ENCODE measurements at places on chromosomes 5 and 9.

DNA sequence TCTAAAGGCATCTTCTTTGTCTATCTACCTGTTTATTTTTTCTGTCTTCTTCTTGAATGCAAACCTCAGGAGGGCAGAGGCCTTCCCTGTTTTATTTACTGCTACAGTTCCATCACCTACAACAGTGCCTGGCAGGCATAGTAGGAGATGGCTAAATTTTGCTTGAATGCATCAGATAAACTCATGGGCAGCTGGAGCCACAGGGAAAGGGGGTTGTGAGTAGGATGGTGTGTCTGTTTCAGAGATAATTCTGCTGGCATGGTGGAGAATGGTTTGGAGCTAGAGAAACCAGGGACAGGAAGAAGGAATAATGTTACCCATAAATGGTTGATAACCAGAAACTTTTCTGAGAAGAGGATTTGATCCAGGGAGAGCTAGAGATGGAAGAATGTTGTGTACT lies 189.8 kb upstream of the BRINP1 start:
- no peak for DNase-seq

DNA sequence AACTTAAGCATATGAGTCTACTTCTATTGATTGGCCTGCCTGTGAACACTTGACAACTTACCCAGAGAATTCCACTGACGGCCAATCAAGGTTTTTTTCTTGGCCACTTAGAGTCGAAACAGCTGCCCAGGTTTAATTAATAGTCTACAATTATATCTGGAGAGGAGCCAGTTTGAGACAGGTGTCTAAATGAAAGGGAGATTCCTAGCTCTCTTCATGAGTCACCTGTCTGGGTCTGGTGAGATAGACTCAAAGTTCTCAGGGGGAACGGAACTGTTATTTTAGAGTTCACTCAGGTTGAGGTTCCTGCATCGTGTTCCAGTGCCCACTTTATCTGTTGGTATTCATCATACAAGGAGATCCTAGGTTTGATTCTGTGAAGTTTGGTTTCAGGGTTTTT lies 111.0 kb downstream of the CD180 start:
- DNase-seq: no peak

DNA sequence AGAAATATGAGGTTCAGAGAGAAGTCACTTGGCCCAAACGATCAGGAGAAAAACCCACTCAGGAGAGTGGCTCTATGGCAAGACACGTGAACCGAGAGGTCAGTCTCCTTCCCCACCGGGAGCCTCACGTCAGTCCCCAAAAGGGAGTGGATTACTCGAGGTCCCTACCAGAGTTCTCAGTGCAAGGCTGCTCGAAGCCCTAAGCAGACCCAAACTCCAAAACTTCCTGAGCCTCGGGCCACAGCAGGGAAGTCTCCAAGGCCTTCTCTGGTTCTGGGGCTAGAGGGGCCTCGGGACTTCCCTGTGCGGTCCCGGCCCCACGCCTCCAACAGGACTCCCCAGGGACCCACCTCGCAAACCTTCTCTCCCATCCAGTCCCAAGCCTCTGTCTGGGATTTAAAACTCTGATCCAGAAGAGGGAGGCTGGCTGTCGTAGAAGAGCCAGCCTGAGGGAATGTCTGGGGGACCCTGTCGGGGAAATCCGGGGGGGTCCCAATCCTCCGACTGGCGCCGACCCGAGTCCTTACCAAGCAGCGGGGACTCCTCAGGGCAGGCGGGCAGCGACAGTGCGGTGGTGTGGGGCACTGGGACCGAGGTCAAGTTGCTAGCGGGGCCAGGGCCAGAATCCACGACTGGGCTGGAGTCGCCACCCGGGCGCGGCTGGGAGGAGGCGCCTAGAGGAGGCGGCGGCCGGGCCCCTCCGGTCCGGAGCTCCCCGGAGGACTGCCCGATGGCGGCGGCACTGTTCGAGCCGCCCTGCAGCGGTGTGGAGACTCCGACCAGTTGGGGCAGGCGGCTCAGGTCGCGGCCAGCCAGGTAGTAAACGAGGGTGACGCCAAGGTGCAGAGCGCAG lies 679 bp downstream of the B4GALT1 start:
- no peak for DNase-seq

DNA sequence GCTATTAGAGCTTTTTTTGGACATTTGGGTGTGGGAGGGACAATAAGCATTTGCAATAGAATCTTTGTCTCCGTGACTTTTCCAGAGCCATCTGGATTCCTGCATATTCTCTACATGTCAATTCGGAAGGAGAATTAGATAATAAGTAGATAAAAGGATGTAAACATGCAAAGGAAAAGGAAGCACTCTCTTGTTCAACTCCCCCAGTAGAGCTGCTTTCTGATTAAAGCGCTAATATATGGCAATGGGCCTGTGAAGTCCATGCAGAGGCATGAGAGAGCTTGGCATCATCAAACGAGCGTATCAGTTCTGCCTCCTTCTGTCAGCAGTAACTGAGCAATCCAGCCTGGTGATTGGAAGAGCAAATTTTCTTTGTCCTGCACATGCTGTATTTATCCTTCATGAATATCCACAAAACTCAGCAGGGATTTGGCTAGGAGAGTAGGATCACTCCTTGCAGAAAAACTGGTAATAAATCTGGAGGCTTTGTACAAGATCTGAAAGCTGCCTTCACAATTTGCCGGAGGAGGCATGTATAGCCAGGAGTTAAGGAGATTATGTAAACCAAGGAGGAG lies 1752.9 kb downstream of the MAT2B start:
- no peak for DNase-seq

DNA sequence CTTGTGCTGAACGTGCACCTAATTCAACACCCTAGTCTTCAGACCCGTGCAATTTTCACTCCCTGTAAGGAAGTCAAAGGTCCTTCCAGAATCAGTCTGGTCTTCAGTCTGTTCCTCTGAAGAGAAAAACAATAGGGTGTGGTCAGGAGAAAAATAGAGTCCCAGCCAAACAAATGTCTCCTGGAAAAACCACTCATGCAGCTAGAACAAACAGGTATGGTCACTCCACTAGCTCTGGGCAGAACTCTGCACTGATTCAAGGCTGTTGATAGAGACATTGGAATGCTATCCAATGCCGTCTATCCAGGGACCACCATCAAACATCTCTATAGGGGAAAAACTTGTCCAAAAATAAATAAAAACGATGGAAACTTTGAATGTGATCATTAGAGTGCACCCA lies 81.8 kb upstream of the MAP3K1 start:
- DNase-seq: no peak

DNA sequence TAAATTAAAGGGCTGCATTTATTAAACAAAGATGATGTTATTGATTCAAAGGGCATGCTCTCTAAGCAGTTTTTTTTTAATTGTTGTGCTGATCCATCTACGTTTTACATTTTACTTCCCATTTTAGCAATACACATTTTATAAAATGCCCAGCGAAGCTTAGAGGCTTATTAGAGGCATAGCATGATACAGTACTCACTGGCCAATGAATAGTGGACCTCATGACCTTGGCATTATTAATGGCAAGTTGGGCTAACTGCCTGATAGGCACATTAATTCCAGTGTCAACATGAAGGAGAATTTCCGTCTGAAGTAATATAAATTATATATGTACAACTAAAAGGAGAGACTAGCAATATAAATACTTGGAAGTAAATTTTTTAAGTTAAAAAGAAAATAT lies 837.2 kb downstream of the EFNA5 start:
- no peak for DNase-seq

DNA sequence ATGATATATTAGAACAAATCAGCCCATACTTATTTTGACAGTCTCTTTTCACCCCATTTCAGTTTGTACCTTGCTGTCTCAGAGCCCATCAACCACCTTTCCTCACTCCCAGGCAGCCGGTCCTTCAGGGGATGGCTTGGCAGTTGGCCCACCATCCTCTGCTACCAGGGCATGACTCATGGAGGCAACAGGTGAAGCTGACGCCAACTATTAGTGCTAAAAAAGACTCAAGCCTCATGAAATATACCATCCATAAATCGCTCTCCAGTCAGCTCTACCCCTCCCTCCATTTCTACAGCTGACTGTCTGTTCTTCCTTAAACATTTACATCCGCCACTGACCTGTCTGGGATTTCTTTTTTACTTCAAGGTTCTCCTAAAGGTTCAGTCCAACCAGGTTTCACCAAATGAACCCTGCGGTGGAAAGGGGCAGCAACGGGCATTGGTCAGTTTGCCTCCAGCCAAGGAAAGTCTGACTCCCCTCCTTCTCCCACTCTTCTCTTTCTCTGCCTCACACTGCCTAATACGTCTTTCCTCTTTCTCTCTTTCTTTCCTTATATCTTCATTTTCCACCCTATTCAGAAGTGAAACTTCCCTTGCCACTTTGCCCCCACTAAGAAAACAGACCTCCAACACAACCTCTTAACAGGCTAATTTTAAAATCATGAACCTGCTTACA lies 439.1 kb downstream of the RAB3C start:
- DNase-seq: no peak

DNA sequence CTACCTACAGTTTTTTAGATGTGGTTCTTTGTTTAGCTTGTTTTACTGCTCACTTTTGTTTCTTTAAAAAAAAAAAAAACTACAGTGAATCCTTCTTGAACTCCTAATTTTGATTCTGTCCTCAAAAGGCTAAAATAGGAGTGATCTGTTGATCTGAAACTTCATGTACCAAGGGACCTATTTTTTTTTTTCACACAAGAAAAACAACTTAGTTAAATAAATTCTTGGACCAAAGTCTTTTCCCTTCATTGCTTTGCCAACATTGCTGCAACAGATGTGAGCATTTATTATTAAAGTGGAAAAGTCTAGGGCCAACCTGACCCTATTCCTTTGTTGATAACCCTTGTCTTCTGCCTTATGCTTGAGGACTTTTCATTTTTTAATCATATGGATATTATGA lies 236.8 kb downstream of the ARHGEF28 start:
- DNase-seq: no peak

GRCh38 chr5:143886651-143887638 lies 75.0 kb downstream of the HMHB1 start:
- peak; percentile 69 for DNase-seq

GRCh38 chr9:136342181-136343120 lies 15.1 kb downstream of the GPSM1 start:
- DNase-seq: peak; percentile 87

DNA sequence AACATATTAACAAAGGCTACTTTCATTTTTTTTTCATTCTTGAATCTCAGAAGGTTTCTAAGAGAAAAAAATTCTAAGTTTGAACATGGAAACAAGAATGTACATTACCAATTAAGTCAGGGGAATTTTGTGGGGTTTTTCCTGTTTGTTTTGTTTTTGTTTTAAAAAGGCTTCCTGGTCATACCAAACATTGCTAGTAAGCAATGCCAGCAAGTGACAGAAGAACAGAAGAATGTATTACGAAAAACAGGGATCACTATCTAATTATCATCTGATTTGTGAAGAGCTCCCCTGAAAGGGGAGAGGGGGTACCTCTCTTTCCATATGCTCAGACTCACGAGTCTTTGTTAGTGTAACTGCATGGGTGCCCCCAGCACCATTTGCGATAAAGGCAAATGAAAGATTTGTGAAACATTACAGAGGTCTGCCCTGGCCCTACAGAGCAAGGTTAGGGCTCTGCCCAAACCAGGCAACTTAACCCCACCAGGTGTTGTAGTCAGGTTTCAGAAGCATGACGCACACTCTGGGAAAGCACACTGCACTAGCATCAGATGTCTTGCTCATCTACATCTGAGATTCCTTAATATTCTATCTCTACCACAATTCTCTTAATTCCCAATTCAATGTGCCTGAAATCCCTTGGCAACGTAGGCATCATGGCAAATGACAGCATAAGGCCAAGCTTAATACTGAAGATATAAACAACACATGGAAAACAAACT lies 268.2 kb downstream of the MLLT3 start:
- DNase-seq: no peak

- DNase-seq: no peak
Observed at GRCh38 chr9:123928533-123929176, 1.3 kb downstream of the DENND1A start.

GRCh38 chr5:76960004-76960625 lies 7.3 kb downstream of the CRHBP start:
- DNase-seq: peak; percentile 30

GRCh38 chr5:37714756-37715155 lies 125.1 kb downstream of the GDNF start:
- no peak for DNase-seq

DNA sequence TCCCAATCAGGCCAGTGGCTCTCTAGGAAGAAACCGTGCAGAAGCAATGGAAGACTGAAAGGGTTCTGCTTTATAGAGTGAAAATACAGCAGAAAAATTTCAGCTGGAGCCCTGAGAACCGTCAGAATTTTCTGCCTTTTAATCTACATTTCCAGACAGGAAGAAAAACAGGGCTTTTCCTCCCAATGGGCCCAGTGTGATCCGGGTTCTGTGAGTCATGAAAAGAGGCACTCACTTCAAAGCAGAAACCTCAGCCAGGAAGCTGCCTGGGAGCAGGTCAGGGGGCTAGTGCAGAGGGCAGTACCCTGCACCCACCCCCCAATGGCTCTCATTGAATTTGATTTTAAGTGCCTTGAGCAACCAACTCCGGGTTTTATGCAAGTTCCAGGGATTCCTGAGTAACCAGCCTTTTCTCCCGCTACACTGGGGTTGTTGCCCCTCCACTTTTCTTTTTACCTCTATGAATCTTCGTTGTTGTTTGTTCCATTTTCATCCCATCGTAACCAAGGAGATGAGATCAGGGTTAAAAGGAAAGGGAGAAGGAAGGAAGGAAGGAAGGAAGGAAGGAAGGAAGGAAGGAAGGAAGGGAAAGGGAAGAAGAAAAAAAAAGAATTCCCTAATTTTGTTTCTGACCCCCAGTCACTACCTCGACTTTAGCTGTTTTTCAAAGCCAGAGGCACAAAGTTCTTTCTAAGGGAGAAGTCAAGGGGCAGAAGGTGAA lies 1.3 kb downstream of the BARHL1 start:
- no peak for DNase-seq

GRCh38 chr9:79312686-79313421 lies 258.9 kb upstream of the TLE4 start:
- no peak for DNase-seq

GRCh38 chr9:87422999-87423398 lies 74.7 kb upstream of the DAPK1 start:
- no peak for DNase-seq

GRCh38 chr9:38179965-38180364 lies 110.9 kb upstream of the SHB start:
- DNase-seq: no peak

- no peak for DNase-seq
Observed at GRCh38 chr5:17243287-17244063, 26.0 kb downstream of the BASP1 start.

- no peak for DNase-seq
Observed at GRCh38 chr5:152140347-152140746, 215.7 kb upstream of the GLRA1 start.

- no peak for DNase-seq
Observed at GRCh38 chr5:122385286-122385685, 73.2 kb downstream of the SNCAIP start.

GRCh38 chr5:157543825-157544622 lies 31.6 kb downstream of the ADAM19 start:
- no peak for DNase-seq

DNA sequence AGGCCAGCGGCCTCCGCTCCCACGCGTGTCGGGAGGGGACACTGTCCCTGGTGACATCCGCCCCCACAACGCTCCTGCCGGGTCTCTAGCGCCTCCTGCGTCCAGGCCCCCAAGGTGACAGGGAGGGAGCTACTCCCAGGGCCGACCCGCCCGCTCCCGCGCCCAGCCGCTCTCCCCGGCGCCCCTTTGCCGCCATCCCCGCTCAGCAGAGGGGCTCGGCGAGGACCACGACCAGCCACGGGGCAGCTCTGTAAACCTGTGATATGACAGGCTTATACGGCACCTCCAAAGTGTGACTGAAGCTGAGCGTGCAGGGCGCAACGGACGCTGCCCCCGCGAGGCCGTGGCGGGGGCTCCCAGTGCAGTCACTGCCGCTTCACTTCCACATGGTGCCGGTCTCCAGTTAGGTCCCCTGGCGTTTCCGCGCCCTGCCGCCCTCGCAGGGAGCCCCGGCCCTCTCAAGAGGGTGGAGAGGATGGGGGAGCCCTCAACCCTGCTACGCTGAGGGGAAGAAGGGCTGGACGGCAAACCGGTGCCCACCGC lies 978 bp upstream of the ADCY2 start:
- peak; percentile 26 for DNase-seq
